AG09309 (cell line): ENCODE measurements at places on chromosomes 12 and 14.
A peak's percentile ranks its signal among the peaks of the same experiment; 100 is the strongest.

DNA sequence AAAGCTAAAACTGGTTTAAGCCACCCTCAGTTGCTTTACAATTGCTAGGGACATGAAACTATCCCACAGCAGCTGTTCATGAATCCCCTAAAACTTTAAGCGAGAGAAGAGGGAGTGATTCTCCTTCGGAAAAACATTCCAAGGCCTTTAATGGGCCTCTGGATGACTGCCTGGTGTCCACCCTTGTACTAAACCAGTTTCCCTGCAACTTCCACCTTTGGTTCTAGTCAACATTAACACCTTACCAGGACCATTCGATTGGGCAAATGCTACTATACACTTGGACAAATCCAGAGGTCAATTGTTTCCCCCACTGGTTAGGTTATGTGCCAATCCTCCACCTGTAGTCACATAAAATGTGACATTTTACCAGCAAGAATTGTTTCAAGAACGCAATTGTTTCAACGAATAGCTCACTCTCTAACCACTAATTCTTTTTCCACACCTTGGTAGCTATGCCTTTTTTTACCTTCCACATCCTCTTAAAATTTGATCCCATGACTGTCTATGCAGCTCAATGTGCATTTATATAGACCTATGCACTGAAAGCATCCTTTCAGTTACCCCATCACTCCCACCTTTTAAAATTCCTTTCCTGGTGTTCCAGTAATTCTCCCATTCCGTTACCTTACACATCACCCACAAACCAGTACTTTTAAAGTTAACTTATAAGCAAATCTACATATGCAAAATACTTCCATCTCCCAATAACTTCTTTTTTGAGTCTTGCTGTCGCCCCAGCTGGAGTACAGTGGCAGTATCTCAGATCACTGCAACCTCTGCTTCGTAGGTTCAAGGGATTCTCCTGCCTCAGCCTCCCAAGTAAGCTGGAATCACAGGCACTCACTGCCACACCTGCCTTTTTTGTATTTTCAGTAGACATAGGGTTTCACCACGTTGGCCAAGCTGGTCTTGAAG lies 3.6 kb downstream of the UBC start:
- no peak for DNase-seq

DNA sequence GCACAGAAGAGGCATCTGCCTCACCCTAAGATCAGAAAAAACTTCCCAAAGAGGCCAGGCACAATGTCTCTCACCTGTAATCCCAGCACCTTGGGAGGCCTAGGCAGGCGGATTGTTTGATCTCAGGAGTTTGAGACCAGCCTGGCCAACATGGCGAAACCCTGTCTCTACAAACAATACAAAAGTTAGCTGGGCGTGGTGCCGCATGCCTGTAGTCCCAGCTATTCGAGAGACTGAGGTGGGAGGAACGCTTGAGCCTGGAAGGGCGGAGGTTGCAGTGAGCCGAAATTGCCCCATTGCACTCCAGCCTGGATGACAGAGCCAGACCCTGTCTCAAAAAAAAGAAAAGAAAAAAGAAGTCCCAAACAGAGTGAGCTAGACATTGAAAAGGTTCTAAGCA lies 4.5 kb downstream of the ZBTB1 start:
- no peak for DNase-seq

DNA sequence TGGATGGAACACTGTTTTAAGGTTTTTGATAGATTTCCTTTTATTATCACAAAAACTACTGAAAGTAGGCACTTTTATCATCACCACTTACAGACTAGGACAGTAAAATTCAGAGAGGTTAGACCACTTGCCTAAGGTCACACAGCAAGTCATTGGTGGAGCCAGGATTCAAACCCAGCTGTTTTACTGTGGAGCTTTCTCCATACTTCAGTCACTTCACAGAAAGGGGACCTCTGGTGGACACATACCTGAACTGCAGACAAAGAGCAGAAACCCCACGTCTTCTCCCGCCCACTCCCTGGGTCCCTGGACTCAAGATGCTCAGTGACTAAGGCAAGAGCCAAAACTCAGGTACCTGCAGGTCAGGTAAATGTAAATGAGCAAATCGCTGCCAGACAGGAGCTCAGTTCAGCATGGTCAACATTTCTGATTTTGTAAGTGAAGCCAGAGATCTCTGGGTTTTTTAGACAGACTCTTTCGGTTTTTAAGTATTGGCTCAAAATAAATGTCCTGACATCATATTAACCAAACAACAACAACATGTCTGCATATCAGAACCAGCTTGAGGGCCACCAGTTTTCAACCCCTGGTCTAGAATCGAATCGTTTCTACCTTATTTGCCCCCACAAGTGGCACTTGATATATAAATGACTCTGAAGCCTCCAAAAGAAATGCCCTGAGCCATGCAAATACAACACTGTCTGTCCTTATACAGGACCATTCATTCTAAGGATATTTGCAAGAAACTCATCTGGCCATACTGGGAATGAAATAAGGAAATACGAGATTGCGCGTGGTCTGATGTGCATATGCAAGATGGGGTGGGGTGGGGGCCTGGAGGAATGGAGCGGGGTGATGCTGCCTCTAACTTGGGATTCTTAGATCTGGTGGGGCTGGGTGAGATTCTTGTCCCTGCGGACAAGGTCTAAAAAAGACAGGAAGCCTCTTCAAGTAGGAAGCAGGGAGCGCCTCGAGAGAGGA lies 110.9 kb downstream of the KSR2 start:
- DNase-seq: no peak

DNA sequence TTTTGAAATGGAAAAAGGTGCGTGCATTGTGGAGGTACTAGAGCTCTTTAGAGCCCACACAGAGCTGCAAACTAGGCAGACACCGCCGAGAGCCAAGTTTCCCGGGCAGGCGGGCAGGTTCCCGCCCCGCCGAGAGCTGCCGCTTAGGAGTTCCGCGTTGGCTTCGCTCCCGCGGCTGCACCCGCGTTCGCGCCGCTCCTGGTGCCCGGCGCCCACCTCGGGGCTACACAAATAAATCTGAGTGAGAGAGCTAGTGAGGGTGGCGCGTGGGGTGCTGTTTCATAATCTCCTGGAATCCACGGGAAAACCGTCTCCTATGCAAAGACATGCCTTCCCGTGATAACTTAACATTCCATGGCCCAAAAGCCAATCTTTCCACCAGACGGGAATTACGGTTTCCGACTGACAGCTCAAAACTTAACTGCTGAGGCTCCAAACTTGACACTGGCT lies 645 bp downstream of the KITLG start:
- no peak for DNase-seq

GRCh38 chr12:59111851-59112250 lies 191.5 kb upstream of the LRIG3 start:
- DNase-seq: no peak

- no peak for DNase-seq
Observed at GRCh38 chr12:41076114-41076513, 112.0 kb upstream of the PDZRN4 start.

DNA sequence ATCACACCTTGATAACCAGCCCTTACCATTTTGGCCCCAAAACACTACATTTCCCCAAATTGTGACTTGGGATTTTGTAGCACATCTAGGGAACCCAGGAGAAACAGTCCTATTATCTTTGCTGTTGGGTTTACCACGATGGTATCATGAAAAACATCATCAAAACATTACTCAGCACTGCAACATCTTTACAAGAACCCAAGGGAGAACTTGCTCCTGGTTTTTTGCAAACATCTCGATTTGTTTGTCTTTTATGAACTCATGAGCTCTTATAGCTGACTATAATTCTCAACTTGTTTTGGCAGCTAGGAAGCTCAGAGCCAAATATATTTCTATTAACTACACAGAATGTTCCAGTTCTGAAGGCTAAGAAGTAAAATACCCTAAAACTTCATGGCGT lies 65.7 kb downstream of the TBX5 start:
- DNase-seq: no peak

DNA sequence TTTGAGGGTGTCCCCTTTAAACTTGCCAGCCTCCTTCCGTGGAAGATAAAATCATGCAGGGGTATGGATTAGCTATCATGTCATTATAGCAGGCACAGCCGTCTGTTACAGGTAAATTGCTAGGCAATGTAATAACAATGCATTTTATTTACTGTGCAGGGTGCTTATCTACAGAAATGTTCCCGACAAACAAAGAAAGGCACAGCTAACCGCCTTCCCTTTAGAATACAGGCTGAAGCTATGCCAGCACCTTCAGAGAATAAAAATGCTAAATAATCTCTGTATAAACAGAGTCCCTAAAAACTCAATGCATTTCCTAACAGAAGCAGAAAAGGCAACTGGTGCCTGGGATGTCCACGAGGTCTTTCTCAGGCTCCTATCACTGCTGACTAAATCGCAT lies 239.2 kb downstream of the SPTSSA start:
- no peak for DNase-seq

DNA sequence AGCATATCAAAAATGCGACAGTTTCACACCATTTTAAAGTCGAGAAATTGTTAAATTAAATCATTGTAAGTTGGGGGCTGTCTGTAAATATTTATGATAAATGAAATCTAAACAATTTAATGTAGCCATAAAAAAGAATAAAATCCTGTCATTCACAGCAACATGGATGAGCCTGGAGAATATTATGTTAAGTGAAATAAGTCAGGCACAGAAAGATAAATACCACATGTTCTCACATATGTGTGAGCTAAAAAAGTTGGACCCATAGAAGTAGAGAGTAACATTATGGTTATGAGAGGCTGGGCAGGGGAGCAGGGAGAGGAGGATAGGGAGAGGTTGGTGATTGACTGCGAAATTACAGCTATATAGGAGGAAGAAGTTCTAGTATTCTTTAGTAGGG lies 135.9 kb downstream of the GARIN6 start:
- no peak for DNase-seq

DNA sequence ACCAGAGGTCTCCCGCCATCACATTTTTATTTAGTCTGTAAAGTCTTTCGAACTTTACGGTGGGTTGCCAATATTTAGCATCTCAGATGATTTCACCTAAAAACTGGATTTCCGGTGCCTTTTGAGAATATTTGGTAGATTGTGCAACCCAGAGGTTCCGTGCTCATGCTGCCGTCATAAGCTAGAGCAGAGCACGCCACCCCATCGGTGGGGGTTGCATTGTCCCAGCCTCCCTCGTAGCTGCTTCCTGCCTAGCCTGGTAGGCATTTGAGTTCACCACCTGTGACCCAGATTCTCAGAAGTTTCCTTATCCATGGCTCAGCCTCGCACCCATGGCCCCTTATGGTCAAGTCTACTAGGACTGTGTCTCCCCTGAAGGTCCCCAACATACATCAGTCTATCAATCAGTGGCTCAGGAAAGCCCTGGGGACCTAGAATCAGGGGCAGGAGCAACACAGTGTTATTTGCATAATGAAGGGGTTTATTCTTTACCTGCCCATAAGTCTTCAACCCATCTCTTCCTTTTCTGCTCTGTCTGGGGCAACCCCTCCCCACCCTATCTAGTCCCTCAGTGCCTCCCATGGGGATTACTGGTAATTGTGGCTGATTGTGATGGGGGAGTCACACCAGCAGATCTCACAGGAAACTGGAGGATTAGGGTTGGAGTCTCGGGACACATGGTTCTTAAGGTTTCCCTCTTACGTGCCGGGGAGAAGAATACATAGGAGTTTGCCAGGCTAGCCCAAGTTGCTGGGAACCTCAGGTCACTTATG lies 152.3 kb downstream of the PHETA1 start:
- DNase-seq: no peak

- DNase-seq: no peak
Observed at GRCh38 chr14:61609884-61610283, 85.4 kb upstream of the HIF1A start.

GRCh38 chr14:89178800-89179535 lies 238.1 kb downstream of the FOXN3 start:
- DNase-seq: no peak

GRCh38 chr12:87119713-87120112 lies 863.5 kb upstream of the MGAT4C start:
- no peak for DNase-seq

DNA sequence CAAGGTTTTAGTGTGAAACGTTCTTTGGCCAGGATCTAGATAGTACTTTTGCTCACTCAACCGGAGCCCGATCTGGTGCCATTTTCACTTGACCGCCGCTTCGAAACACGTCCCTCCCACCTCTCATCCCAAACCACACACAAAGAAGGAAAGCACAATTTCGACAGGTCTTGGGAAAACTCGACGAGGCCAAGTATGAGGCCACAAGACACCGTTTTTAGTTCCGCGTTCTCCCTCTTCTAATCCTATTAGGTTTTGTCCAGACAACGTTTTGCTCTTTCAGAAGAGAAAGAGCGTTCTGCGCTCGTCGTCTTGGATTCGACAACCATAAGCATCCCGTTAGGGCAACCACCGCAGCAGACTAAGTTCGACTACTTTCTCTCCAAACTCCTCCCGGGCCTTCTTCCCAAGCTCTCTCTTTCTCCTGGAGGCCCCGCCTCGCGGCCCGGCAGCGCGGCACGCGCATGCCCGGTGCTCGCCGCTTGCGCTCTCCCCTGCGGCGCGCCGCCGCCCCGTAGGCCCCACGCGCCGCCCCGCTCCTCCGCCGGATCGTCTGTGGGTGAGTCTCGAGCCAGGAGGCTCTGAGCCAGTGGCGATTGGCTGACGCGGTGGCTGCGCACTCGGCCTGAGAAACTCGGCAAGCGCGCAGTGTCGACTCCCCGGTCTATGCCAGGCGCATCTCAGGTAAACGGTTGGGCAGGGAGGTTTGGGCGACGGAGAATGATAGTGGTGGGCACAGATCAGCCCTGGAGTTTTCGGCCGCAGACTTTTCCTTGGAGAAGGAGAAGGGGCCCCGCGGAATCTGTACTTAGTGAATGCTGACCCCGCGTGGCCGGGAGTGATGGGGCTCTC lies at the start of gene MIPOL1:
Gene MIPOL1 (plus strand): TSS at position 517 of the 852 bp plus-strand sequence. CDS start 49,952 bp downstream, outside the sequence.
- peak; percentile 46 for DNase-seq

DNA sequence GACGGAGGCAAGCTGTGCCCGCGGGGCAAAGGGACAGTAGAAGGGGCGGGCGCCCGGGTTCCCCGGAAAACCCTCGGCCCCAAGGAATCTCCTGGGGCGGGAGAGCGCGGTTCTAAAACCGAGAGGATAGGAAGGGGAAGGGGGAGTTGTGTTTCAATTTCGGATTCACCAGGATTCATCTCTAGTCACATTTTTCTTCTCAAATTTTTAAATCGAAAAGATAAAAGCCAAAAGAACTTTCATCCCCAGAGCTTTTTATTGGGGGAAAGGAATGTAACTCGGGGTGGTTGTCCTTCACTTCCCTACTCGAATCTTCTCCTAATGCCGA lies 1.4 kb downstream of the BMP4 start:
- no peak for DNase-seq

DNA sequence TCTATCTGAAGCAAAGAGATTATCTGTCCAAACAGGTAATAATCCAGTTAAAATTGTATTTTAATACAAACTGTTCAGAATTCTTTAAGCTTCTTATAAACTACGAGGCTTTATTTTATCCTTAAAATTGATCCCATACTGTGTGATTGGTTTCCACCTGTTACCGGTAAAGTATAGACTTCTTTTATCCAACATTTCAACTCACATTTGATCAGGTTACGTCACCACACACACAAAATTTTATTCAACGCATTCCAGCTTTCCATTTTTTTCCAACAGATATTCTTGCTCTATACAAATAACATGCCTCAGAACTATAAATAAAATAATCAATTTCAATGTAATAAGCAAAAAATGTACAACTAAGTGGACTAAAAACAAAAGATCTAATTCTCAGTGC lies 4.5 kb downstream of the NOVA1 start:
- no peak for DNase-seq

GRCh38 chr12:43079476-43079875 lies 472.5 kb downstream of the ADAMTS20 start:
- no peak for DNase-seq

- no peak for DNase-seq
Observed at GRCh38 chr14:50037852-50038251, 78.5 kb downstream of the VCPKMT start.
